ENCODE measurements at places on chromosomes 2 and 18.

DNA sequence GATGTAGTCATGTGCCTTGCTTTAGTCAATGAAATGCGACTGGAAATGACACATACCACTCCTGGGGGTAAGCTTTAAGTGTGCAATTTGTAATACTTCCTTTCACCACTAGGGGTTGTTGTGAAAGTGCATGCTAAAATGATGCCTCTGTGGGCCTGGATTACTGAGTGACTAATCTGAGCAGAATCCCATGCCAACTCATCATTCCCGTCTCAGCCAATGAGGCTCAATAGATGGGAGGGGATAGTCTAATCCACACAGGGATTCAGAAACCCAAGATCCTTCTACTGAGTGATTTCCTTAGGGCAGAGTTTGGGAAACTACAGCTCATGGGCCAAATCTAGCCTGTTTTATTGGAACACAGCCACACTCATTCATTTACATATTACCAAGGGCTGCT, 54.0 kb downstream of the HRH4 start:
- no peak for DNase-seq

DNA sequence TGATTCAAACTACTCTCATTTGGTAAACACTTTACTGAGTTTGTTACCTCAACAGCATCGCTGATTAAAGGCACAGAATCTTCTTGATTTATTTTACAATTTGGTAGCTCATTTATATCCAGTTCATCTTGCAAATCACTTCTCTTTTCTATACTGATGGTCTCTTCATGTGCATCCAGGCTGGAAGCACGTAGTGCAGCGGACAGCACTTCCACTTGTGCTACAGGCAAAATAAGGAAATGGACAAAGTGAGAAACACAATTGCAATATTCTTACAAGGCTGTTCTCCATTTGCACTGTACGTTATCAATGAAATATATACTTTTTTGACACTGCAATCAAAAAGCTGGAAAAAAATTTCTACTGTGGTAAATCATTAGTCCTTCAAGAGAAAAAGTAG, 51.0 kb downstream of the PPP4R1 start:
- no peak for DNase-seq

GRCh38 chr2:64989982-64990614, 899 bp downstream of the SLC1A4 start:
- DNase-seq: no peak

DNA sequence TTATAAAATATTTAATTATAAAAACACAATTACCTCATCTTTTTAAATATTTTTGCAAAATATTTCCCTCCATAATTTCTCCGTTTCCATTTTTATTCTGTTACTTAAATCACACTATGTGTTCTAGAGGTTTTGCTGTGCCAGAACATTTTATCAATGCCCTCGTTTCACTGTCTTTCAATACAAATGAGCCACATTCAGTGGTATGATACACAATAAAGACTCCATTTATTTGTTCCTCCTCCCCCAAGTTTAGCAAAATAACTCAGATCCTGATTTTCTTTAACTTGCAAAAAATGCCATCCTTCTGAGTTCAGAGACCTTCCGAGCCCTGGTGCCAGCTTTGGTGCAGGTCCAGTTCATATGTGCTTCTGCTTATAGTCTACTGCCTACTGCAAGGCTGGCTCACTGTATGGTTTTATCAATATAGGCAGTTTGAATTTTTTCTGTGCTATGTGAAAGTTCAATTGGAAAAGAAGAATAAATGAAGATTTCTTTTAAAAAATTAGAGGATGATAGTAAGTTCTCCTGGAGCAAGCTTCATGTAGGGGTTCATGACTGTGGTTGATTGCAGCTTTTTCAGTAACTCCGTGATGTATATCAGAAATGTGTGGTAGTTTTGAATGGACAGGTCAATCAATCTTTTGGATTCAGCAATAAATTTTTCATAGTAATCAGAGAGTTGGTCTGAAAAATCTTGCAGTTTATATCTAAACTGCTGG, 42.5 kb downstream of the APOB start:
- DNase-seq: no peak

DNA sequence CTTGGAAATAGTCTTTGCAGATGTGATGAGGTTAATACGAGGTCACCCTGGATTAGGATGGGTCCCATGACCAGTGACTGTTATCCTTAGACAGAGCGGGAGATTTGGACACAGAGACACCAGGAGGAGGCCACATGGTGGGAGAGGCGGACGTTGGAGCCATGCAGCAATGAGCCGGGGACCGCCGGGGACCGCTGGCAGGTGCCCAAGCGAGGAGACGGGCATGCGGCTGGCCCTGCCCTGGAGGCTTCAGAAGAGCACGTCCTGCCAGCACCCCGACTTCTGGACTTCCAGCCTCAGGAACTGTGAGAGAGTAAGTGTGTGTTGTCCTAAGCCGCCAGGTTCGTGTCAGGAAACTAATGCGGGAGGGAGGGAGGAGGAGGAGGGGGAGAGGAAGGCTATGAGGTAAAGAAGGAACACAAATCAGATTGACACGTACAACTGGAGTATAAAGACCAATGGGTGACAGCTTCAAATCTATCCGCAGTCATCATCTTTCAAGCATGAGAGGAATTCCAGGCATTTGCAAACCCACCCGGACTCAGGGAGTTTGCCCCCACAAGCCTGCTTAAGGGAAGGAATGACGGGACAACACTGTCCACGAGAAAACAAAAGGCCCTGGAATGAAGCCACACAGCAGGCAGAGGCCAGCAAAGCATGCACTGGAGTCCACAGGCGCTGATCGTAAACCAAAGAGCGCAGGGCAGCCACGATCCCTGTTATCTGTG, 11.6 kb upstream of the BOK start:
- no peak for DNase-seq

Data from activated naive CD8-positive, alpha-beta T cell treated with anti-CD3 and anti-CD28 coated beads, Interleukin-2, amount 50 U/mL, for 16 hours (primary cell).